ENCODE measurements at places on chromosomes 12 and 14. TPM values are rescaled to one million over a fixed set of nuclear protein-coding genes. Genes with fewer than 3 reads are reported as not detected.

The CLEC14A gene
- polyA plus RNA-seq: 10.8 TPM

The TSPAN19 gene
- polyA plus RNA-seq: 0.72 TPM

The E2F7 gene
- 8.0 TPM for polyA plus RNA-seq

The BHLHE41 gene
- polyA plus RNA-seq: 5.6 TPM

GRCh38 chr12:49909826-49910225 is 6.1 kb upstream of the FAIM2 start:
- DNase-seq: no peak

GRCh38 chr14:23284654-23285529 is 1.0 kb downstream of the HOMEZ start:
- DNase-seq: no peak

DNA sequence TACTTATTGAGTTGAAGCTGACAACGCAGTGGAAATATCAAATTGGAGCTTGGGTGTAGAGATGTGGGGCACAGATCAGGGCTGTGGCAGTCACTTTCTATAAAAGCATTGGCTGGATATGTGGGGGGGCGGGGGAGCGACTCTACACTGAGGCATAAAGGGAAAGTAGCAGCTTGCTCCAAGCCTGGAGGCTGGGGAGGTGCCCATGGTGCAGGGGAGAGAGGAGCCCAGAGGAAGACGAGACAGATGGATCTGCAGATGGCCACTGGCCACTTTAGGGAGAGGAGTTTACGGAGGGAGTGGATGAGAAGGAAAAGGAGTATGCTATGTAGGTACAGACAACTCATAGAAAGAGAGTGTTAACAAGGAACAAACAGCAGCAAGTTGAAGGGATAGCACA is 13.5 kb upstream of the NGB start:
- DNase-seq: no peak

DNA sequence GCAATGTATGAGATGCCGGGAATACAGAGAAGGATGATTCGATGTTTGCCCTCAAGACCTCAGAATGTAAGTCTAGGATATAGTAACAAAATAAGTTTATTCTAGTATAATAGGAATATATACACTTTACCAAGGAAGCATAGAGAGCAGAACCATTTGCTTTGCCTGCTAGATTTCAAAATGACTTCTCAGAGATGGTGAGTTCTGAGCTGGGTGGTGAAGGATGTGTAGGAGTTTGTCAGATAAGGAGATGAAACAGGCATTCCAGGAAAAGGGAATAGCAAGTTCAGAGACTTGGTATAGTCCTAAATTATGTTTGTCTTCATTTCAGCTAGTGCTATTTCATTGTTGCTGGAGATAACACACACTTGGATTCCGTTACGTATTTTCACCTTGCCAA is 655.9 kb downstream of the DIO2 start:
- DNase-seq: no peak

- no peak for DNase-seq
Measured at GRCh38 chr12:115811045-115811444, 466.4 kb downstream of the MED13L start.

DNA sequence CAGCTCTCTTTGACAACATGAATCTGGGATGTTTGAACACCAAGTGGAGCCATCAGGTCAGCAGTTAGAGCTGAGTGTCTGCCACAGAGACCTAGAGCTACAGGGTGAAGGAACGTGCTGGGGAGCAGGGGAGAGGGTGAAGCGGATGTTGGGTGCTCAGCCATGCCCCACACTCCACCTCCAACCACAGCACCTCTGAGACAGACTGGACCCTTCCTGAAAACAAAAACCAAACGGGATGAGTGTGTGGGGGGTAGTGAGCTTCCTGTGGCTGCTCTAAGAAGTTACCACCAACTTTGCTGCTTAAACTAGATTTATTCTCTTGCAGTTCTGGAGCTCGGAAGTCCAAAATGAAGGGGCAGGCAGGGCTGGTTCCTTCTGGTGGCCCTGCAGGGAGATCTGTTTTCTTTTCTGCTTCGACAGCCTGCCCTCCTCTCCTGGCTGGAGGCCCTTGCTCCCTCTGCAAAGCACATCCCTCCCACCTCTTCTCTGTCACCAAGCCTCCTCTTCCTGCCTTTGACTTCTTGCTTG is 5.6 kb upstream of the GOLGA3 start:
- DNase-seq: no peak

- DNase-seq: no peak
Measured at GRCh38 chr12:78120866-78121560, 290.3 kb downstream of the NAV3 start.

- DNase-seq: no peak
Measured at GRCh38 chr12:118023301-118023860, 6.9 kb downstream of the RFC5 start.
